ENCODE measurements at places on chromosomes 1 and 21.
A peak's percentile ranks its signal among the peaks of the same experiment; 100 is the strongest.

DNA sequence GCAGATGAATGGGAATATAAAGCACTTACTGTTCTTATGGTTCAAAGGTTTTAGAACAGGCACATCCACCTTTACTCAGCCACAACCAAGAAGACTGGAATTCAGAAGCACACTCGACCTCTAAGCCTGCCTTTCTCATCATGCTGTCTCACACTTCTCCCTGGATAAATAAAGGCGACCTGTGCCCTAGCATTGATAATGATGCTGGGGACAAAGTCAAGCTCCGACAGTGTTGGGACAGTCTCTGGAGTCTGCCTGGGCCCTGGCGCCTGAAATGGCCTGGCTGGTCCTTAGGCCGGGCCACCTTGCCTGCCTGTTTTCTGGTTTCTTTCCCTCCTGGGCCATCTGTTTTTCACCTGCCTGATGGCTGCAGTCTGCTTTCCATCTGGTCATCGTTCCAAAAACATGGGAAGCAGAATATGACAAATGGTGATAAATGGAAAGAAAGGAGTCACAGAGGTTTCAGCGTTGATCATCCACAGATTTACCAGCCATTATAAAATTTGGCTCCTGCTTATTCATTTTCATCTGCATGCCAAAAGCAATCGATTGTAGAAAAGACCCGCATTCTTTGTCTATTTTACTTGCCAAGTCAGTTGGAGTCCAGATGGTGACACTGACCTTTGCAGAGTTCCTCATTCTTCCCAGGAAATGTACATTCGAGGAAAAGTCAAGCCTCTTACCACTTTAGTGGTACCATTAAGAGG is 91.2 kb upstream of the KCNJ15 start:
- DNase-seq, result no peak

GRCh38 chr1:167685844-167686243 is 35.9 kb upstream of the MPZL1 start:
- no peak for DNase-seq

DNA sequence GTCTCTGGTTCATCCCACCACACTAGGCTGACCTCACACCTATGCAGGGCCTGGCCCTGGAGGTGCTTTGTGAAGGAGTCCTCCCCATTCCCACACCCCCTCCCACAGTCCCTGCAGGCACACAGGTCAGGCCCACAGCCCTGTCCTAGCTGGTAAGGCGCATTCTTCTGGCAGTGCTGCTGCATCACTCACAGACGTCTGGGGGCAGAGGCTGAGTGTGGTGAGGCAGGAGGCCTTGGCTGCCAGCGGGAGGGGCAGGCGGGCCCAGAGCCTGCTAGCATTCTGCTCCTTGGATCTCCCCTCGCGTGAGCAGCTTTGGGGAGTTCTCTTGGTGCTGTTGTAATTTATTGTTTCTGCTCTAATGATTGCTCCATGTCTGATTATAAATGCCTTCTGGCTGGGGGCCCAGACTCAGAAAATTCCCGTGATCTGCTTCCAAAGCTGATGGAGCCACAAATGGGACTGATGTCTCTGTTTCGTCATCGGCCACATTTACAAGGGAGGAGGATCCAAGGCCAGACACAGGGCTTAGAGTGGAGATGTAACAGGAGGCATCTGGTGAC is 62.9 kb downstream of the TRABD2B start:
- no peak for DNase-seq

DNA sequence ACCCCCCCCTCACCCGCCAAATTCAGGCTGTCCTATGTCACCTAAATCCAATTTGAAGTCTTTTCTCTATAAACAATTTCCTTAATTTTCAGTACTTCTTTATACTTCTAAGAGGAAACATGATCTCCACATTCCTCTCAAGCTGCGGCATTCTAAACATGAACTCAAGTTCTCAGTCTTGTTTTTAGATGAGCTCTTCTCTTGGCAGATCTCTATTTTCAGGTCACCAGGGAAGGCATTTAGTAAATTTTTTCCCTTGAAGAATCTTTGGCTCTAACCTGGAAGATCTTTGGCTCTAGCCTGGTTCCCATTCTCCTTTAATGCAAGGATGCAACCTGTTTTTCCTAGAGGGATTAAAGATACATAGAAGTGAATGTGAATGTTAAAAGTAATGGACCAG is 193.4 kb downstream of the ATG4C start:
- no peak for DNase-seq

DNA sequence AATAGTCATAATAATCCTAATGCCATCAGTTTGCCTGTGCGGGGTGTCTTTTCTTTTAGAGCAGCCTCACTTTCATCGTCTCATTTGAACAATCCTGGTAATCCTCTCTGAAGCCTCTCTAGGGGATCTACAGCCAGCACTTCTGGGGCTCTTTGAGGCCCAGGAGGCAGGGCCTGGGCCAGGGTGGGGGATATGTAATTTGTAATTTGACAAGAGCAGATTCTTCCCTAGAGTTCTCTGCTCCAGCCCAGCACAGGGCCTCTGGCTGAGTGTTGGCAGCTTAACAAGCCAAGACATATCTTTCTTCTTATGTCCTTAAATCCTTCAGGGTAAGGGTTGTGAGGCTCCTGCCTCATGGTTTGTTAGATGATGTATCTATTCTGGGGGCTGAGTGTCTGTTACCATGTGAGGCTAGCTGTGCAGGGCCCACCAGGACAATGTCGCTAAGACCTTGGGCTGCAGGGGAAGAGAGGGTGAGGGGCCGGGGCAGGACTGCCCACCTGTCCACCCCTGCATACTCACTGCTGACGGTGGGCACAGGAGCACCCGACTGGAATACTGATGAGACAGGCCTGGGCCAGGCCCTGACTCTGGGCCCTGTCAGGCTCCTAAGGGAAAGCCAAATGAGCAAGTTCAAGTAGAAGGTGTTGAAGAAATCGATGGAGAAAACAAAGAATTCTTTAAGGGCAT is 45.3 kb upstream of the PARP1 start:
- DNase-seq, result no peak

DNA sequence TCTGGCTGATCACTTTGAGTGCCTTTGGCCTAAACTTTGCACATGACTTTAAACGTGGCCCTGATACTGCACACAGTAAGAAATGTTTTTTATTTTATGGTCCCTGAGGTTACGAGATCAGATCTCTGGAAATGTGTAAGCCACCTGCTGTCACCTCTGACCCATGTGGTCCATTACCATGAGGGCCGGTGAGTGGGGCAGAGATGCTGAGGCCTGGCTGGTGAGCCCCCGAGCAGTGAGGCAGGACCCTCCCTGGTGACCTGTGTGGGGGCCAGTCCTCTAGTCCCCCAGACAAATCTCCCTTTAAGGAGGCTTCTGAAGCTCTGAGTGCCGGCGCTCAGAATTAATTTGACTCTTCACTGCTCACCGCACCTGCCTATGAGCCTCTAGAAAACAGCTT is 12.4 kb downstream of the TFF3 start:
- no peak for DNase-seq

- DNase-seq, result no peak
These were observed 5.2 kb downstream of the TMCC2 start for GRCh38 chr1:205232945-205233397.

- no peak for DNase-seq
These were observed 39.2 kb upstream of the SCMH1 start for GRCh38 chr1:41281334-41281733.

- DNase-seq, result no peak
These were observed 870 bp downstream of the STRIP1 start for GRCh38 chr1:110035236-110035752.

DNA sequence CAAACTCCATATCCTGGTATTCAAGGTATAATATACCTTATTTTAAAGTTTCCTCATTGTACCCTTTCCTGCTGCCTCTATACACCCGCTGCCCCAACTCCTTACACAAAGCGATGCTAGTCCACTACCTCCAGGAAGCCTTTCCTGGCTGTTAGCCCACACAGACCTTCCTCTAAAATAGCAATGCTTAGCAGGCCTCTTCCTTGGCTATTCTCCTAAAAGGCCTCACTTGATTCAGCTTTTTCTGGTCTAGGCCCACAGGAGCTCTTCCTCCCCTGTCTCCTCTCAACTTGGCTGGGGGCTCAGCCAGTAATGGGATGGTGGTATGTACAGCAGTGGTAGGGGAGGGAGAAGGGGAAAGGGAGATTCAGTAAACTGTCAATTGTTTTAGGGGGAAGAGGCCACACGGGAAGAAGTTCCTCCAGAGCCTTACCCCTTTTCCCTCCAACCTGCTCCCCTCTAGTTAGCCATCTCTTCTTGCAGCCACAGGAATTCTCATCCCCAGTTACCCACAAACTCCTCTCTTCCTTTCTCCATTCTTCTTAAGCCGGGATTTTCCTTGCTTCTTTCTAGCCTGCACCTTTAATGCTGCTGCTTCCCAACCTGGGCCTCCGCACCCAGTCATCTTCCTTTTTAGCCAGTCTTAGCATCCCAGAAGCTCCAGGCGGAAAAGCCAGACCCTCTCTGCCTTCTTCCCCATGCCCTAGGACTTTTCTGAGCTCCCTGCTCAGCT is 2.6 kb downstream of the LRRC41 start:
- DNase-seq, result no peak

- DNase-seq, result no peak
These were observed 13.1 kb upstream of the USP1 start for GRCh38 chr1:62423580-62424242.

GRCh38 chr1:19495000-19495656 is 9.8 kb upstream of the CAPZB start:
- no peak for DNase-seq

GRCh38 chr1:157429601-157430240 is 122.6 kb downstream of the FCRL5 start:
- DNase-seq, result no peak

- no peak for DNase-seq
These were observed 17.5 kb upstream of the SUCO start for GRCh38 chr1:172515436-172515835.

DNA sequence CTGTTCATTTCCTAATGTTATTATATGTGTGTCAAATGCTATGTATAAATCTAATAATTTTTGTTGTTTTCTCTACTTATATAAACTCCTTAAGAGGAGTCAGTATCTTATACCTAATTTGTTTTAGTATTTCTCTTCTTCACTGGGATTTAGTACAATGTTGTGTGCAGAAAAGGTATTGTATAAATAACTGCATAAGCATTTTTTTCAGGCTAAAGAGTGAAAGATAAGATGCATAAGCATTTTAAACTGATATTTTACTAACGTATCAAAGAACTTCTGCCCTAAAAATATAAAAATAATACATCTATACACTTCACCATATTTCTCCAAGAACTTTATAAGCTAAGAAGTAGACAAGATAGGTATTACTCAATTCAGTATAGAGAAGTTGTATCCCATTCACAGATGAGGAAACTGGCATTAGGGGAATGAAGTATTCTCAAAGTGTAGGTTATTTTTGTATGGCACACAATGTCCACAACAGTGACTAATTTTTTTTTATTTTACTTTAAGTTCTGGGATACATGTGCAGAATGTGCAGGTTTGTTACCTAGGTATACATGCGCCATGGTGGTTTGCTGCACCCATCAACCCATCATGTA is 59.3 kb downstream of the NUP210L start:
- no peak for DNase-seq

- DNase-seq, result no peak
These were observed 1.5 kb upstream of the PRDX6 start for GRCh38 chr1:173475564-173476196.

- DNase-seq, result no peak
These were observed 516.6 kb downstream of the KIF26B start for GRCh38 chr1:245671349-245671748.

GRCh38 chr1:21239221-21239620 is 51.0 kb downstream of the ECE1 start:
- DNase-seq, result no peak

DNA sequence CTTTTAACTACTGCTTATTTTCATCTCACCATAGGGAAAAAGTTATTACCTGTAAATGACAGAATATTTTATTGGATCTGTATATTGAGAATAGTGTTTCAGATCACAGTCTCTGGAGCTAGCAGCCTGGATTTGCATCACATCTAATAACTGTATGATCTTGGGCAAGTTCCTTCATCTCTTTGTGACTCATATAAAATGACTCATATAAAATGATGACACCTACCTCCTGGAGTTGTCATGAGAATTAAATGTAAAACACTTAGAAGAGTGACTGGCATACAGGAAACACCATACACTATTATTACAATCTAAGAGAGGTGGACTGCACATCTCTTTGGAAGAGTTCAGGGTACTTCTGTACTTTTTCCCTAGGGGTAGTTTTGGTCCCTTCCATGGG is 421.3 kb downstream of the NEGR1 start:
- no peak for DNase-seq

DNA sequence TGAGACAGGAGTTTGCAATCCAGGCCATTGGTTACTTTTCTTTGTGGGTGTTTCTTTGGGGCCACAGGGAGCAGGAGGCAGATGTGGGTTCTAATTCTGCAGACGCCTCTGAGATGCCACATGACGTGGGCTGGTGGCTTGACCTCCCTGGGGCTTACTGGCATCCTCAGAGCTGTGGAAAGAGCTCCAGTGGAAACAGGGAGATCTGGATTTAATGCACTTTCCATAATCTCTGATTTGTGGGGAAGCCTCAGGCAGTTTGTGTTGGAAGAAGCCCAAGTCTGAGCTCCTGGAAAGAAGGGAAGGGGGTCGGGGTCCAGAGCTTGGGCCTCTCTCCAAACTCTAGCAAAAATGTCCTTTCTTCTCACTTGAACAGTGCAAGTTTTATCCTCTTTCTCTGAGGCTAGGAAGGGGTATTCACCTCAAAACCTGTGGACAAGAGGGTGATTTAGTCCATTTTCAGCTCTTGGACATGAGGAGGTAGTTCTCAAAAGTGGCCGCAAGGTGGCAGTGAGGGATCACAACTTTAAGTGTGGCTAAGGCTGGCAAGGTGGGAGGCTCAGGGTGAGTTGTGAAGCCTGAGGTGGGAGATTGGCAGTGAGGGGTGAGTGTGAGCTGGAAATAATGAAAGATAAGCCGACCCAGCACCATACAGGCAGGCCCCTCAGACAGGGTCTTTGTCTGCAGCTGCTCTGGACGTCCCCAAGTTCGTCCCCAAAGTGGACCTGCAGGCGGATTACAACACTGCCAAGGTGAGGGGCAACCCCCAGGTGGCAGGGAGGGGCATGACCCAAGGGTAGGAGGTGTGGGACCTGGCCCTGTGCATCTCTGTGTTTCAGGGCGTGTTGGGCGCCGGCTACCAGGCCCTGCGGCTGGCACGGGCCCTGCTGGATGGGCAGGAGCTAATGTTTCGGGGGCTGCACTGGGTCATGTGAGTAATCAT is 9.2 kb downstream of the IKBKE start:
- DNase-seq, result peak; percentile 66

DNA sequence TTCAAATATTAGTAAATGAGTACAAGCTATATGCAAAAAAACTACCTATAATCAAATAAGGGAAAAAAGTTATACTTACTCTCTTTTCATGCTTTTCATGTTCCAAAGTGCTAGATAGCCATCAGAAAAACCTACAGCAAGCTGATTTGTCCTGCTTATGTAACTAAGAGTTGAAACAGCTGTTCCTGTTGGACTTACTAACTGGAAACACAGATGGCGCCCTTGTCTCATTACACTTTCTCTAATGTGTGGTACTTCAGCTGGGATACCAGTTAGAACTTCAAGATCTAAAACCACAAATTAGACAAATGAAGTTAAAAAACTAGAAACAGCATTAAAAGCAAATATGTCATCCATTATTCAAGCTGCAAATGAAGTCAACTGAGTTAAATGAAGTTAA is 24.3 kb downstream of the AHCTF1 start:
- peak; percentile 41 for DNase-seq

- DNase-seq, result no peak
These were observed 82.4 kb upstream of the BCL10 start for GRCh38 chr1:85358702-85359438.

Measured in CD4-positive, alpha-beta T cell treated with Interleukin-1 beta for 1 hour (primary cell).